ENCODE measurements at places on chromosomes 2 and 18. TPM values are rescaled to one million over a fixed set of nuclear protein-coding genes. Genes with fewer than 3 reads are reported as not detected.

PTCD3 gene
- 38.1 TPM for polyA plus RNA-seq

GALNT13 gene
- 4.6 TPM for polyA plus RNA-seq

ACOXL gene
- 0.02 TPM for polyA plus RNA-seq

STARD6 gene
- polyA plus RNA-seq, result not detected

NPHP1 gene
- polyA plus RNA-seq, result 4.9 TPM

CFAP221 gene
- polyA plus RNA-seq, result 0.63 TPM

UGT1A3 gene
- not detected for polyA plus RNA-seq

MC2R gene
- not detected for polyA plus RNA-seq

MYL1 gene
- 0.14 TPM for polyA plus RNA-seq

All from right cardiac atrium (tissue), 5 donors.